EH (cell line): ENCODE measurements at places on chromosomes 4 and X.

- peak; percentile 94 for DNase-seq
Observed at GRCh38 chr4:119025916-119026661, 109.5 kb upstream of the MYOZ2 start.

- DNase-seq = no peak
Observed at GRCh38 chr4:140806163-140806562, 50.0 kb upstream of the TBC1D9 start.

- DNase-seq = peak; percentile 77
Observed at GRCh38 chrX:103565752-103566151, 19.6 kb upstream of the TCEAL4 start.

DNA sequence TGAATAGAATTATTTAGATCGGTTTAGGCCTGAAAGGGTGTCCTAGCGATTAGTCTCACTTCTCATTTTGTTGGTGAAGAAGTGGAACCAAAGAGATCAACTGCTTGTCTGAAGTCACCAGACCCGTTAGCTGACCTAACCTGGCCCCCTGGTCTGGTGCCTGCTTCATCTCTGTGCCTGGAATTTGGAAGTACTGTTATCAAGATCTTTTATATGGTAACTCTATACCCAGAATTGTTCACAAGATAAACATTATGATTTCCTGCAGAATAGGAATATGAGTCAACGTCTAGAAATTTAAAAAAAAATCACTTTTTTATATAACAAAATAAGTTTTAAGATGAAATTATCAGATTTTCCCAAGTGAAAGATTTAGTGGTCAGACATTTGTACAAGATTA lies 37.2 kb downstream of the LRP2BP start:
- DNase-seq = peak; percentile 79

DNA sequence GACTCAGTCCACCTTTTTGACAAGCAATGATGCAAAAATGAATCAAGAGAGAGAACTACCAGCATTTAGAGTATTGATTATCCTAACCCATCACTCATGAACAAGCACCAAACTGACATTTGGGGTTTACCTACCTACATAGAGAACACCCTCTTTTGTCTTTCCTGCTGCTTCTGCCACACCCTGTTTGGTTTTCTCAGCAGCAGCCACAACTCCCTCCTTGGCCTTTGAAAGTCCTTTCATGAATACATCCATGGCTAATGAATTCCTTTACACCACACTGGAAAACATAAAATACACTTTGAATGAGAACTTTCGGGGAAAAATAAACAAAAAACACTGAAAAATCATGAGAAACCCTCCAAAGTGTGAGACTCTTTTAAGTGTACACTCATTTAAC lies 1.5 kb downstream of the SNCA start:
- DNase-seq = no peak

DNA sequence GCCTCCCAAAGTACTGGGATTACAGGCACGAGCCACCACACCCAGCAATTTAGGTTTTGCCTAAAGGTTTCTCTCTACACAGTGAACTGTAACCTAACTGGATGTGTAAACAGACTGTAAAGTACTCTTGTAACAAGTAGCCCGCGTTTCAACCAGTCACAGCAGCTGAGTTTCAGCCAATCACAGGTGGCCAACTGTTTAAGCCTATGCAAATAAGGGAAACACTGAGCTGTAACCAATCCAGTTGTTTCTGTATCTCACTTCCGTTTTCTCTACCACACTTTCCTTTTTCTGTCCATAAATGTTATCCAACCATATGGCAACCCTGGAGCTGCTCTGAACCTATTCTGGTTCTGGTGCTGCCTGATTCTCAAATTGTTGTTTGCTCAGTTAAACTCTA lies 59.9 kb downstream of the DIPK2B start:
- DNase-seq = no peak

DNA sequence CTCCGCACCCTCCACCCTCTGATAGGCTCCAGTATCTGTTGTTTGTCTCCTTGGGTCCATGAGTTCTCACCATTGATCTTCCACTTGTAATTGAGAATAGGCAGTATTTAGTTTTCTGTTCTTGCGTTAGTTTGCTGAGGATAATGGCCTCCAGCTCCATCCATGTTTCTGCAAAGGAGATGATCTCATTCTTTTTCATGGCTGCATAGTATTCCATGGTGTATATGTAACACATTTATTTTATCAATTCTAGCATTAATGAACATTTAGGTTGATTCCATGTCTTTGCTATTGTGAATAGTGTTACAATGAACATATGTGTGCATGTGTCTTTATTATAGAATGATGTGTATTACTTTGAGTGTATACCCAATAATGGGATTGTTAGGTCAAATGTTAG lies 814.6 kb upstream of the FRG1 start:
- no peak for DNase-seq

DNA sequence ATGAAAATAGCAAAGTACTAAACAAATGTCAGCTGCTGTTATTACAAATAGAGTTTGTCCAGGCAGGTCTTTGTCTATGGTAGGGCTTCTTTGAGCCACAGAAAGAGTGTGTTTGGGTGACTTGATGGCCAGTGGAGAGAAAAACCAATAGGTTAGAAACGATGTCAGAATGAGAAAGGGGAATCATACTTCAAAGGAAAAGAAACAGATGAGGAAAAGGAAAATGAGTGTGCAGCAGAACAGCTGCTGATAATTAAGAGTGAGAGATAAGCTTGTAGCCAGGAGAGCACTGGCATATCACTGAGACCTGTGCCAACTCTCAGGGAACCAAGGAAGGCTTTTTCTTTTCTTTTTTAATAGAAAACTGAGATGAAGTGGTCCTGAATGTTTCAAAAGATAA lies 257.2 kb downstream of the ARHGAP24 start:
- DNase-seq = no peak

- DNase-seq = peak; percentile 67
Observed at GRCh38 chr4:26330186-26330787, 9.5 kb downstream of the RBPJ start.

- no peak for DNase-seq
Observed at GRCh38 chr4:145043306-145043705, 54.7 kb downstream of the ANAPC10 start.
